ENCODE measurements at places on chromosomes 2 and 18.

DNA sequence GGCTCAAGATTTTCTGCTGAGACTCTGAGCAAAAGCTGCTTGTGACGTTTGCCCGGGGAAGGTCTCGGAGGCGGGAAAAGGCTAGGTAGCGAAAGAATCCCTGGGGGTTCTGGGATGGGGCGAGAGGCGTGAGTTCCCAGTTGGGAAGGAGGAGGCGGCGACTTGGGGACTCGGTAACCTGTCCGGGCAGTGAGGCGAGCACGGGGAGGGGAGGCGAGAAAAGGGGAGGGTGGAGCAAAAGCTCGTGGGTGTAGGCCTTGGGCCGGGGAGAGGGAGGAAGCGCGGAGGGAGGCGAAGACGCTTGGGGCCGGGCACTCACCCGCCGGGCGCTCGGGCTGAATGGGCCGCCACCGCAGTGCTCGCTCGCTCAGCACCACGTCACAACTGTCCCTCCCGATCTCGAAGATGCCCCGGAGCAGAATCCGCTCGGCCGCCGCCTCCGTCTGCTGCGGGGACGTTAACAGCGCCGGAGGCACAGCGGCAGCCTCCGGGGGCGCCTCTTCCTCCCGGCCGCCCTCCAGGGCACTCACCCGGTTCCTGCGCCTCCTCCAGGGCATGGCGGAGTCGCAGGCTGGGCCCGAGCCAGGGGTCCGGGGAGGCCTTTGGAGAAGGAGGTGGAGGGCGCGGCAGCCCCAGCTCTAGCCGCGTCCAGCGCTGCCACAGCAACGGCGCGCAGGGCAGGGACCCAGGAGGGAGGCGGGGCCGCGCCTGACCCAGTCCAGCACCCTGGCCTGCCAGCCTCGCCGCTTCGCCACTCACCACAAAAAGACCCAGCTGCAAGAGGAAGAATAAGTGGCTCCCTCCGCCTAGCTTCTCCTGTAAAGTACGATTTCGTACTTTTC lies at the start of gene CERKL:
TSS of gene CERKL (minus strand) at position 656 of the 842 bp plus-strand sequence. CDS start at position 557, 99 bp downstream.
- peak; percentile 5 for DNase-seq

DNA sequence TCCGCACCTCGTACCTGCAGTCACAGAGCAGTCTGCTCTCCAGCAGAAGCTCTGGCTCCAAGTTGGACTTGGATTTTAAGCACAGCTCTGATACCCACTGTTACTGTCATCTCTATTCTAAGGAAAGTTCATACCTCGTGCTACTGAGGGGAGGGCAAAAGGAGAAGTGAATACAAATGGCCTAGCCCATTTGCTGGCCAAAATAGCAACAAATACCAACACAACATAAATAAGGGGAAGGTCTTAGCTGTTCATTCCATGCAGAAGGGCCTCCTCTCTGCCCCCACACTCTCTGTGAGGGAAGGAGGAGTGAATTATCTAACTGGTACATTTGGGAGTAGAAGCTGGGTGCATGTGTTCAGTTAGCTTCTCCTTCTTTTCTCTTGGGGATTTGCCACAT lies 739.4 kb upstream of the RAB6C start:
- no peak for DNase-seq

DNA sequence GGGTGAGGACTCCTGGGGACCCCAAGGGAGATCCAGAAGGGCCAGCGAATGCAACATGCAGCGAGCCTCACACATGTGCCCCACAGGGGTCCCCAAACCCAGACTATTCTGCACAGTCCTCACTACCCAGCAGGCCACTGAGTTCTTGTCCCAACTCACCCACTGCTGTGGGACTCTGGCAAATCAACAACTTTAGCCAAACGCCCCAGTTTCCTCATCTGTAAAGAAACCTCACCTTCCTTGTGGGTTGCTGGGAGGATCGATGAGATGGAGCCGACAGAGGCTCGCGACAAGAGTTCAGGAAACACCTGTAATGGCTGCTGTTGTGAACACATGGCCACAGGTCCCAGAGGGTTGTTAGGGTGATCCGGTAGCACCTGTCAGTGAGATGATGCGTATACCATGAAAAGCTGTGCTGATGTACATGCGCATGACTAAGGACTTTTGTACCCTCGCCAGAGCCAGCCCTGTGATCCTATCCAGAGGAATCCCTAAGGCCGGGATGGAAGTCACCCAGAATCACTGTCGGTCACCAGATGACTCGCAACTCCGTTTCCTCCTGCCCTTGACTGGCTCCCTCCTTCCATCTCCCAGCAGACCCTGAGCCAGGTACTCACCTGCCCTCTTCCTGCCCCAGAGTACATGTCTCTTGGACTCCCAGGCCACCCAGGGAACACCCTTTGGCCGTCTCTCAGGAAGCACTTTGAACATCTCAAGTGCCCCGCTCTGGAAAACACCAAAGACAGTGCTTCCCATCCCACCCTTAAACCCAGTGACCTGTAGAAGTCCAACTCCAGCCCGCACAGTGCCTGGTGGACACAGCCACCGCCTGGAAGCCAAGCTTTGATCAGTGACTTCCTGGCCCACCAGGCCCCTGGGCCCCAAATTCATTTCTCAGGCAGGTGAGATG lies 103.3 kb upstream of the ID2 start:
- no peak for DNase-seq

DNA sequence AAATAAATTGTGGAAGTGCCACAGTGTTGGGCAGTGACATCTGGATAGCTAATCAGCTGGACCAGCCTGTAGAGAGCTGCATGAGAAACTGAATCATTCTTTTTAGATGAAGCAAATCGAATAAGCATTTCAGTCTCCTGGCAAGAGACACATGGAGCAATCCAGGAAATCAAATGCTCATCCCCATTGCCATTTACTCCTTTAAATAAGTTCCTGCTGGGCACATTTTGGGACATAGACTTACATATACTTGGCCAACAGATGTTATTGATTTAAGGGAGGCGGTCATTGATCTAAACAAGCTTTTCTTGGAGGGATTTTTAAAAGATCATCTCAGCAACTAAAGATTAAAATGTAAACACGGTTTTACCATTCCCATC lies 307.1 kb downstream of the STK39 start:
- no peak for DNase-seq

DNA sequence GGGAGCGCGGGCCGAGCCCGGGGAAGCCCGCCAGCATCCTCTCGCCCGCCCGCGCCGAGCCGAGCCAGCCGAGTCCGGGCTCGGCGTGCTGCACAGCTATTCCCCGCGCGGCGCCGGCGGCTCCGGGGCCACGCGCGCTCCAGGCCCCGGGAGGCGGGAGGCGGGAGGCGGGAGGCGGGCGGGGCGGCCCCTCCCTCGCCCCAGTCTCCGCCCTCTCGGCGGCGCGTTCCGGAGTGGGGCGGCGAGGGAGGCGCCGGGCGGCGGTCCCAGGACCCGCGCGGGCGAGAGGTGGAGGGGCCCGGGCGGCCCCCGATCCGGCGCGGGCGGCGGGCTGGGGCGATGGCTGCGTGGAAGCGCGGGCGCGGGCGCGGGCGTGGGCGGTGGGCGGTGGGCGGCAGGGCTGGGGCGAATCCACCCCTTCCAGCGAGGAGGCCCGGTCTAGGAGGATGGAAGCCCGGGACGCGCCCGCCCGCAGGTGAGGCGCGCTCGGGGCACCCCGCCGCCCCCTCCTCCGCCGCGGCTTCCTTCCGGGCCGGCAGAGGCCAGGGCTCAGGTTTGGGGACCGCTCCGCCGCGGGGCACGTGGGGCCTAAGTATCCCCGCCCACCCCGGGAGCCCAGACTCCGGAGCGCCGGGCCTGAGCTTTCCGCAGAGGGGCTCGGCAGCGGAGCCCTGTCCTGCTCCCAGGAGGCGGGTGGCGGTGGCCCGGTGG lies at the start of gene ADCY3:
TSS of gene ADCY3 (minus strand) at position 140 of the 711 bp plus-strand sequence. CDS start 1,250 bp downstream, outside the sequence.
- DNase-seq, result peak; percentile 57

GRCh38 chr2:192184349-192184748 lies 10.4 kb downstream of the TMEFF2 start:
- no peak for DNase-seq

DNA sequence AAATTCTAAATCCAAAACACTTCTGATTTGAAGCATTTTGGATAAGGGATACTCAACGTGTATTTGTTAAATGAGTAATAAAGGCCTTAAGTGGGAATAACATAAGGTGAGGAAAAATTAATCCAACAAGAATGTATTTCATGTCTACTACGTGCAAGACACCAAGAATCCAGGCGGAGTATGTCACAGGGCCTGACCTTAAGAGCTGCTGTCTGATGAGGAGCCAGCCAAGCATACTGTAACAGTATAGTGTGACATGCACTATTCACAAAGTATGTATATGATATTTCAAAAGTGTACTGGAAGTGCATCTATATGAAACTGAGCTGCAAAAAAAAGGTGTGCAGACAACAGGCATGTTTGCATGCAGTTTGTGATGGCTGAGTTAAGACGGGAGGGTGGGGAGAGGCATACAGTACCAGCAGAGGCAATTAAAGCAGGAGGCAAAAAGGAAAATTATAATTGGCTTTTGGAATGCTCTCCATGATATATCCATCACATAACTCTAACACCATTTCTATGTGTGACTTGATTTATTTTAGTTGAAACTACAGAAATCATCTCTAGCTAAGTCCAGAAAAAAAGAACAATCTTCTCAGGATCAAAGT lies 18.2 kb downstream of the IWS1 start:
- DNase-seq, result peak; percentile 40

- DNase-seq, result peak; percentile 40
These were observed 33.7 kb upstream of the TMEM177 start for GRCh38 chr2:119645173-119645855.

- DNase-seq, result no peak
These were observed 280.7 kb upstream of the ZC3H15 start for GRCh38 chr2:186205254-186205911.

- no peak for DNase-seq
These were observed 136.5 kb upstream of the ZNF236 start for GRCh38 chr18:76685860-76686259.

- DNase-seq, result no peak
These were observed 68.4 kb downstream of the NAB1 start for GRCh38 chr2:190717306-190717705.

GRCh38 chr2:74740741-74741431 lies 86.8 kb downstream of the SEMA4F start:
- peak; percentile 94 for DNase-seq

DNA sequence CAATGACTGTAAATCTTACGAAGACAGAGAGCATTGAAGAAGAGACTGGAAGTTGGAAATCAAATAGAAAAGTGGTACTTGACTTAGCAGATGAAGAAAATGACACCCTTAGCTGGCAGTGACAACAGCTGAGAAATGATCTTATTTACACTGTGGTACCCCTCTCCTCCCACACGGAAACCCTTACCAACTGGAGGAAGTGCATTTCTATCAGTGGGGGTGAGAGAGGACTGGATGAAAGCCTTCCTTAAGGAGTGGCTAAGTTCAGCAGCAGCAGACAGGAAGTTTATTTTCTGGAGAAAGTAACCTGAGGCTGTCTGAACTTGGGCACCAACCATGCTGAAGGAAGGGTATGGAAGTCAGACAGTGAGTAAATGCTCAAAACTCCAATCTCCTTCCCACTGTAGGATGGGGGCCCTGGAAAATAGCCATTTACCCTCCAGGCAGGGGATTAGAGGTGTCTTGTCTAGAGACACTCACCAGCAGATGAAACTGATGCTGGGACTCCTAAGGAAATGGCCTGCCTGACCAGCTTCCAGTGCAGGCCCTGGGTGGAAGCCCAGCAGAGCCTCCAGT lies 160.2 kb upstream of the NCK2 start:
- no peak for DNase-seq

- peak; percentile 47 for DNase-seq
These were observed 41.4 kb downstream of the STEAP3 start for GRCh38 chr2:119264781-119265692.

GRCh38 chr2:69989009-69989408 lies 27.6 kb upstream of the ASPRV1 start:
- no peak for DNase-seq

DNA sequence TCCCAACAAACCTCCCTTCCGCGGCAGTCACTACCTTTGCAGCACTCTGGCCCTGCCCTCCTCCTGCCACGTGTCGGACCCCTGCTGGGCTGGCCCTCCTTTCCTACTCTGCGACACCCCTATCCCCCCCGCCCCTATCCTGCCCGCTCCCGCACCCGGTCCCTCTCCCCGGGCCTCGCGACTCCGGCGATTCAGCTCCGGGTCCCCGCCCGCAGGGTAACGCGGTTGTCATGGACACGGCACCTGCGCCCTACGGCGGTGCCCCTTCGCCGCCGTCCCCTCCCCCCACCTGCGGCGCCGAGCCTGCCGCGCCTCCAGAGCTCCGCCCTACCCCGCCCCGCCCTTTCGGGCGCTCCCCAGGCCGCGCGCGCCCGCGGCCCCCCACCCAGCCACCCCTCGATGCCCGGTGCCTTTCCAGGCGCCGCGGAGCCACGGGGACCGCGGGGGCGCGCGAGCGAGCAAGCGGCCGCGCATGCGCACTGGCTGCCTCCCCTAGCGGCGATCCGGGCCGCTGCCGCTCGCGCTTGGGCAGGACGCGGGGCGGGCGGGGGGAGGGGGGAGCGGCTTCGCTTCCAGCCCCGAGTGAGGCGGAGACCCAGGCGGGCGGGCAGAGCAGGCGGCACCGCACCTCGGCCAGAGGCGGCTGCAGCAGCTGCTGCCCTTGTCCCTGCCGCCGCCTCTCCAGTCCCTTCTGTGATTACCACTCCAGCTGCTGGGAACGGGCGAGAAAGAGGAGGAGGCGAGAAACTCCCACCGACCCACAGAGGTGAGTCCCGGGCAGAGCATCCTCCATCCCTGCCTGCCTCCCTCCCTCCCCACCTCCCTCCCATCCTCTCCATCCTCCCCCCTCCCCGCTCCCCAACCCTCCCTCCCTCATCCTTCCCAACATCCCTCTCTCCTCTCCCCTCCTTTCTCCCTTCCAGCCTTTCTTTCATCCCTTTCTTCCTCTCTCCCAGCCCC lies at the start of gene CTNNA2:
TSS of gene CTNNA2 (plus strand) at position 610 of the 960 bp plus-strand sequence.
- DNase-seq, result peak; percentile 13

DNA sequence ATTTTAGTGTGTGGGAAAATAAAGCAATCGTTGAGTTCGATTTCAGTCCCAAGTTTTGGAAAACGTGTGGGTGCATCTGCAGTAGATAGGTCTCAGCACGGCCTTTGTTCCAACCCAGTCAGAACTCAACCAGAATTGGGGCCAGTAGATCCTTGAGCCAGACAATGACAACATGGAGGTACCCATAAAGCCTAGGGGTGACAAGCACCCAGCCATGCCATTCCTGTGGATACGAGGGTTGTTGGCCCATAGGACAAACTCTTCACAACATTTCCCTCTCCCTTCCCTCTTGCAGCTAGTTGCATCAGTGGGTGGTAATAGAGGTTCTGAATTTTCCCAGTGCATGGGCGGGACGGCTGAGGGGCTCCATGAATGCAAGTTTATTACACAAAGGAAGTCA lies 60.1 kb downstream of the ST3GAL5 start:
- peak; percentile 45 for DNase-seq

GRCh38 chr2:239731998-239732665 lies 293.0 kb downstream of the NDUFA10 start:
- DNase-seq, result no peak

DNA sequence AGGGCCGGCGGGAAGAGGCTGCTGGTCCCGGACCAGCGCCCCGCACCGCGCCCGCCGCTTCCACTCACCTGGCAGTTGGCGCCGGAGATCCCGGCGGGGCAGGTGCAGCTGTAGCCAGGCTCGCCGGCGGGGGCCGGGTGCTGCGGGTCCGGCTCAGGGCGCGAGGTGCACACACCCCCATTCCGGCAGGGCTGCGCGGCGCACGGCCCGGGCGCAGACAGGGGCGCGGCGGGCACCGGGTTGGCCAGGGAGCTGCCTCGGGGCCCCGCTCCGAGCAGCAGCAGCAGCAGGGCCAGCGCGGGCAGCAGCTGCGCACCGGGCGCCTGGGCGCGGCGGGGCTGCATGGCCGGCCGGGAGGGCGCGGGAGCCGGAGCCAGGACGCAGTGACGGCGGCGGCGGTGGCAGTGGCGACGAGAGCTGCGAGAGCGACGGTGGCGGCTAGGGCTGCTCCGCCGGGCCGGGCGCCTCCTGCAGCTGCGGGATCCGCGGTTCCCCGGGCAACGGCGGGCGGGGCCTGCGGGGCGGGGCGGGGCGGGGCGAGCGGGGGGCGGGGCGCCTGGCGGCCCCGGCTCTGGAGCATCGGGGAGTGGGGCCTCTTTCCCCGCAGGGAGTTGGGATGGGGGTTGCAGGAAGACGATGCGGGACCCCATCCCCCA lies at the start of gene DNER:
TSS of gene DNER (minus strand) at position 476 of the 656 bp plus-strand sequence. CDS start at position 344, 132 bp downstream.
- DNase-seq, result no peak

All from fibroblast of skin of abdomen (primary cell).